AG09309 (cell line): ENCODE measurements at places on chromosomes 13 and 19.
A peak's percentile ranks its signal among the peaks of the same experiment; 100 is the strongest.

DNA sequence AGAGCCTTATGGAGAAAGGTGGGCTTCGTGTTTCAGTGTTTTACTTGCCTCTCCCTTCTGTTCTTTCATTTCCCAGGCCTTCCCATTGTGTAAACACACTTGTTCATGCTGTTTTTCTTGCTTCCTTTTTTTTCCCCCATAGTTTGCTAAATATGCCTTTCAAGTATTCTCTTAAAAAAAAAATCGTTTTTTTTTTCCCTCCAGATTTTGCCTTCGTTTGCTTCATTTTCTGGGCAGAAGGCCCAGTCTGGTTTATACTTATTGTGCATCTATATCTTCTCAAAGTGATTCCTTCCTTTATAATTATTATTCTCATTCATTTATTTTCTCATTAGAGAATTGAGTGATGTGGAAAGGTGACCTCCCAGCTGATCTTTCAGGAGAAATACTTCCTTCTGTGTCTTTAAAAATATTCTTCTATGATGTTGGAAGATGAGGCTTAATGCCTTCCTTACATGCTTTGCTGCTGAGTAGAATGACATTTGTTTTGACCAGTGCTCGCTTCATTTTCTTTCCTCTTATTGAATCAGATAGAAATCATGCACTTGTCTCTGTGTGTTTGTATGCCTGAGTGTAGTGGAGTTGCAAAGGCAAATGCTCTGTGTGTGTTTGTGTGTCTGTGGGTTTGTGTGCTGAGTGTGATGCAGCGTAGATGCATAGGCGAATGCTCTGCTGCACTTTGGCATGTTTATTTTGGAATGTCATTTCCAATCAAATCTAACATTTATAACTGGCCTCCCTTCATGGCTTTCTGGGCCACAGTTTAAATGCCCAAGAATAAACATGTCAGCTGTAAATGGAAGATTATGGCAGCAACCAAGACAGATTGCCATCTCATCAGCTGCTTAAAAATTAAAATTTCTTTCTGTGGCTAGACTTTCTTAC lies 591.4 kb downstream of the FGF9 start:
- no peak for DNase-seq

- DNase-seq: no peak
These were observed 21.2 kb upstream of the TOMM40 start for GRCh38 chr19:44869733-44870470.

DNA sequence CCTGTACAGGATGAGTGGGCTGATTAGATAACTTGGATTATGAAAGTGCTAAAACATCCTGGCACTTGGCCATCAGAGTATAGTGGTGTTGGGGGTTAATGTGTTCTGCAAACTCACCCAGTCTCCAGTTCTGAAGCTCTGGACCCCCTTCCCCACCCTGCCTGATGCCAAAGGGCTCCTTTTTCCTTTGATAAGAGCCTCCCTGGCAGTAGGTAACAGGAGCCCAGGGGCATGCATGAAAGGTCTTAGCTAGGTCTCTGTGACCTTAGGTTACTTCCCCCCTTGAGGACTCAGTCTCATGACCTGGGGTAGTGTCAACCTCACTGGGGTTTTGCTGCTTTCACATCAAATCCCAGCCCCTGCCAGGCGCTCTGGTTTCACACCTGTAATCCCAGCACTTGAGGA lies 2.5 kb downstream of the RPS28 start:
- no peak for DNase-seq

DNA sequence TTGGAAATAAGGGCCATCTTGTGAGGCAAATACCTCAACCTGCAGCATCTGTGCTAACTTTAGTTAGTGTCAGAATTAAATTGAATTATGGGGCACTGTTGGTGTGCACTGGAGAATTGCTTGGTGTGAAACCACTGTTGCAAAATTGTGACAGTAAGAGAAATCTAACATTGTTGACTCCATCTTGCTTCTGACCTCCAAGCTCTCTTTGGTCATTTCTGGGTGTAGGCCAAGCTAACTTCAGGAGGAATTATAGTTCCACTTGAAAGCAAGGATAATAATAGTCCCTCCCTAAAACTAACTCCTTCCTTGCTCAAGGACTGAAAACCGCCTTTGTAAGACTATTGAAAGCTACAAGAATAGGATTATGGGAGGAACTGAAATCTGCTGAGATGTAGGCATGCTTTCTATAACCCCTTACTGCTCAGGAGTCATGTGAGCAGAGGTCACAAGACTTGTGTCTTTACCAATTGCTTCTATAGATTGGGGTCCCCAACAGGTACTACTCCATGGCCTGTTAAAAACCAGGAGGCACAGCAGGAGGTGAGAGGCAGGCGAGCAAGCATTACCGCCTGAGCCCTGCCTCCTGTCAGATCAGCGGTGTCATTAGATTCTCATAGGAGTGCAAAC lies 24.9 kb upstream of the GAS6 start:
- no peak for DNase-seq

GRCh38 chr13:82717249-82717648 lies 1165.0 kb downstream of the SLITRK1 start:
- peak; percentile 33 for DNase-seq

DNA sequence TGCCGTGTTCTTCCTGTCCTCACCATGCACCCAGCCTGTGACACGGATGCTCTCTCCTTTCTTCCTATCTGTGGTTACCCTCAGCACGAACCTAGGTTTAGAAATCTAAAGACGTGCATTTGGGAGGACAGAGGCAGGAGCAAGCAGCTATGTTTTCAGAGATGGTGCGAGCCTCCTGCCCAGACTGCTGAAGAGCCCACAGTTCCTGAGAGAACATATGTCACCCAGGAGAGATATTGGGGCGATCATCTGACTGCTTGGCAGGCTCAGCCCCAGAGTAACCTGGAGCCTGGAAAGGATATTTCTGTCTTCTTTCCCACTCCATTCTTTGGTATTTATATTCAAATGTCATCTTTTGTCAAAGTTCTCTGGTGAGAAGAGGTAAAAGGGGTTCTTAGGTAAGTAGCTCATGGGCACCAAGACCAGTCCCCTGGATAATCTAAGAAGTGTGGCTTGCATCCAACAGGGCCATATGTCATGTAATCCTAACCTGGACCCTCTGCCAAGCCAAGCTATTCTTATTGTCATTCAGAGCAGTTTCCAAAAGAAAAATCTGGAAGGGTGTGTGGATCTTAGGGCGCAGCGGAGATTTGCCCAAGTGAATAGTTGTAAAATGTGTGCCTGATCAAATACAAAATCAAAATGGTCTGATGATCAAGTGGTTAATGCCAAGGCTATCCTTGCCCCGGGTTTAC lies 59.5 kb downstream of the FGF9 start:
- DNase-seq: no peak

GRCh38 chr13:80374444-80374843 lies 33.5 kb upstream of the SPRY2 start:
- no peak for DNase-seq

GRCh38 chr19:8302734-8303133 lies 5.4 kb downstream of the CD320 start:
- no peak for DNase-seq

DNA sequence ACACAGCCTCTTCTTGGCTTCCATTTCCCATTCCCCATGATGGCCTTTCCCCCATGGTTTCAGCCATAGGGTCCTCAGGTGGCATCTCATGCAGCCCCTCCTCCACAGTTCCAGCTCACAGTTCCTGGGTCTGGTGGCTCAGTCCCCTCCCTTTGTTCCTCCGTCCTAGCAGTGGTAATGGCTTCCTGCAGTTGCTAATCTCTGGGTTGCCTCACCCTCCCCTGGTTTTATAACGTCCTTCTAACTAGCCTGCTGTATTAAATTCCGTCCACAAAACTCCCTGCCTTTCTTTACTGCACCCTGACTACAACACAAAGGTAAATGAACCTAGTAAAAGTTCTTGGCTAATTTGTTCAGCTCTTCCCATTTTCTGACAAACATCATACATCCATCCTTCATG lies 30.9 kb downstream of the CCDC70 start:
- no peak for DNase-seq

DNA sequence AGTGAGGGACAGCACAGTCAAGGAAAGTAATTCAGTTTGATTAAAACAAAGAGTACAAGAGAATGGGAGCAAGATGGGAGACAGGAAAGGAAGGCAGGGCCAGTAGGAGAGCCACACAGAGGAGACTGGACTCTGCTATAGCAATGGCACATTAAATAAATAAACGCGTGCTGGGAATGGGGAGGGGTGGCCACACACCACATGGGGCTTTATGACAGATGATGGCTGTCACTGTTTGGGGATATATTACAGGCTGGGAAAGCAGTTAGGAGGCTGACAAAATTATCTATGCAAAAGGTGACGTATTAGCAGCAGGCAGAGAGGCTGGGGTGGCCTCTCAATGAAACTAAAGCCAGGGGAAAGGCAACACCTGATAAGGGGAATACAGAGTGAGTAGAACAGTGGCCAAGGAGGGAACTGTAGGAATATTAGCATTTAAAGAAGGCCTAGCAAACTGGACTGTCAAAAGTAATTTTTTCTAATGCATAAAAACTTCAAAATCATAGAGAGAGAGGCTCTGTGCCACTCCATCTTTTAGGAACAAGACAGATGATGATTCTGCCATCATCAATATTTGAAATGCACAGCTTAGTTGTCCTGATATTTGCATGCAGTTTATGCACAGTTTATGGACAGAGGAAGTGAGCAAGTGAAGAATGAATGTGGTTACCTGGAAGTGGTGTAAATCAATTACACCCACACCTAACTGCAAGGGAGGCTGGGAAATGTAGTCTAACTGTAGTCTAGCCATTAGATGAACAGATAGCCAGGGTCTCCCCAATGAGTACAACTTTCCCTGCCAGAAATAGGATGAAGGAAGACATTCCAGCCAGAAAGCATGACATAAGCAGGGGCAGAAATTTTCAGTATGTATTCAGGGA lies 346.5 kb downstream of the FOXO1 start:
- DNase-seq: no peak

DNA sequence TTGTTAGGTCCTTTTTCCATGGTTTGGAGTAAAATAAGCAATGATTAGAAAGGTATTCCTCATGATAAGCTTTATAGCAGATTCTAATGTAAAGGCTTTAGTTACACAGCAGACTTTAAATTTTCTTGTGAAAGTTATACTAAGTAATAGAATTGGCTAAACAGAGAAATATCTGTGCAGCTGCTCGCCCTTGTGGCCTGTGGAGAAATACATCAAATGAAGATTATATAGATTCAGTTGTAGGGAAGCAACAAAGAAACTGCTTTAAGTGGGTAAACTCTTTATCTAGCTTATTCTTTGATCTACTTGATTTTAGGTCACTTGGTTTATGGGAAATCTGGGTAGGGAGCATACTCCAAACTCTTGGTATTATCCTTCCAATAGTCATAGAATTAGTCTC lies 1269.7 kb upstream of the SPRY2 start:
- no peak for DNase-seq

- no peak for DNase-seq
These were observed 3.5 kb downstream of the KCNN4 start for GRCh38 chr19:43777163-43777695.

- no peak for DNase-seq
These were observed 676 bp upstream of the ZNF574 start for GRCh38 chr19:42075364-42075615.

DNA sequence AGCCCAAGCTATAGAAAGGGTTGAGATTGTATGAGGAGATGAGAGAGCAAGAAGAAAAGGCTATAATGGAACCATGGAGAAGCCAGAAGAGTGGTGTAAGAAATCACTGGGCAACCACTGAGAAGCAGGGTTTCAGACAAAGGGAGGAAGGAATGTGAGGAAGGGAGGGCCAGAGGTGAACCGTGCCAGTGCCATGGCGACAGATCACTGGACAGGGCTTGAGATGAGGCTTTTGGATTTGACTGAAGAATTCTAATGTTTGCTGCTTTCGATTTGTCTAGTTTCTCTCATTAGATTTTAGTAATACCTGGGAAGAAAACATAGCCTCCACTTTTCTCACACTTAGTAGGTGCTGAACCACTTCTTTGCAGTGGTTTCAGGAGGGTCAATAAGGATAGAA lies 6.3 kb upstream of the GPR183 start:
- DNase-seq: no peak

DNA sequence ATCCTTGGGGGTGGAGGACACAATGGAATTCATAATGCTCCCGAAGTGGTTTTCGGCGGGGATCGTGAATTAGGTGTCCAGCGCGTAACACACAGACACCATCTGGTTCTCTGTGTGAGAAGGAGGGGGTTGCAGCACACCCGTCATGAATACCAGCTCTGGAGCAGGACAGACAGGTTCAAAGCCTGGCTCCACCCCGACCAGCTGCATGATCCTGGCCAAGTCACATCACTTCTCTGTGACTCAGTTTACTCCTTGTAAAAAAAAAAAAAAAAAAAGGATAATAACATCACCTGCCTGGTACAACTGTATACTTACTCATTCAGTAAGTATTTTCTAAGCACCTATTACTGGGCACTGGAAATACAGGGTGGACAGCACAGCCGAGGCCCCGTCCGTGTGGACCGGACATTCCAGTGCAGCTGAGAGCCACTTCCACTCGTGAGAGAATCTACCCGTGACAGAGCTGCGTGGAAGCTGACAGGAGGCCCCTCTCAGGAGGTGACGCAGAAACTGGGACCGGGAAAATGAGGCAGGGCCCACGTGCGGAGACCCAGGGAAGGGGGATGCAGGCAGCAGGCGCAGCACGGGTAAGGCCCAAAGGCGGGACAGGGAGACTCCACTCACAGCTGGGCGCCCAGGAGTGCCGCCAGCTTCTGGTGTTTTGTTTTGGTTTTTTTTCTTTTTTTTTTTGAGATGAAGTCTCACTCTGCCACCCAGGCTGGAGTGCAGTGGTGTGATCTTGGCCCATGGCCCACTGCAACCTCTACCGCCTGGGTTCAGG lies 12.0 kb downstream of the RDH13 start:
- no peak for DNase-seq

GRCh38 chr19:22326219-22326618 lies 40.0 kb downstream of the ZNF729 start:
- no peak for DNase-seq

DNA sequence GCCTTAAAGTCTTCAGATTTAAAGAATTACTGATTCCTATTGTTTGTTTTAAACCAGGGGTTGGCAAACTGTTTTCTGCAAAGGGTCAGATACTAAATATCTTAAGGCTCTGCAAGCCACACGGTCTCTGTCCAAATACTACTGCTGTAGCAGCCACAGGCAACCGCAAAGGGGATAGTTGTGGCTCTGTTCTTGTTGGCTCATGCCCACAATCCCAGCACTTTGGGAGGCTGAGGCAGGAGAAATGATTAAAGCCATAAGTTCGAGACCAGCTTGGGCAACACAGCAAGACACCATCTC lies 22.4 kb downstream of the RANBP3 start:
- peak; percentile 21 for DNase-seq

- DNase-seq: peak; percentile 16
These were observed 4.0 kb downstream of the C19orf38 start for GRCh38 chr19:10852098-10852800.

DNA sequence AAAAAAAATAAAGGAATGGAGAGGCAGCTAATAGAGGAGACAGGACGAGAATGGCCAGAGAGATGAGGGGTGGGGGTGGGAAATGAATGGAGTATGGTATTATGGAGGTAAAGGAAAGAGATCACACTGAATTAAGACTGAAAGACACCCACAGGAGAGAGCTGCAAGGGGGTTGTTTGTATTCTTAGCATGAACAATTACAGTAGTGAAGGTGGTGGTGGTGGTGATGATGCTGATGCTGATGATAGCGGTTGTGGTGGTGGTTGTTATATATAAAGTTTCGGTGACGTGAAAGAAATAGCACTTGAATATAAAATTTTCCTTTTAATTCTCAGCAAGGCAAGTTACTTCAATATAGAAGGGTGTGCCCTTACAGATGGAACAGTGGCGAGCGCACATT lies 2.8 kb upstream of the ADGRE3 start:
- no peak for DNase-seq

- no peak for DNase-seq
These were observed 48.0 kb downstream of the RFX2 start for GRCh38 chr19:6062274-6062673.

GRCh38 chr13:38421590-38422560 lies 72.2 kb downstream of the UFM1 start:
- no peak for DNase-seq

- no peak for DNase-seq
These were observed 115.4 kb upstream of the TMTC4 start for GRCh38 chr13:100789968-100790367.
